Right ventricle myocardium superior (tissue), 1 donor: ENCODE measurements at places on chromosomes 7 and 10.

- no peak for DNase-seq
Measured at GRCh38 chr10:77563638-77564270, 73.9 kb downstream of the KCNMA1 start.

DNA sequence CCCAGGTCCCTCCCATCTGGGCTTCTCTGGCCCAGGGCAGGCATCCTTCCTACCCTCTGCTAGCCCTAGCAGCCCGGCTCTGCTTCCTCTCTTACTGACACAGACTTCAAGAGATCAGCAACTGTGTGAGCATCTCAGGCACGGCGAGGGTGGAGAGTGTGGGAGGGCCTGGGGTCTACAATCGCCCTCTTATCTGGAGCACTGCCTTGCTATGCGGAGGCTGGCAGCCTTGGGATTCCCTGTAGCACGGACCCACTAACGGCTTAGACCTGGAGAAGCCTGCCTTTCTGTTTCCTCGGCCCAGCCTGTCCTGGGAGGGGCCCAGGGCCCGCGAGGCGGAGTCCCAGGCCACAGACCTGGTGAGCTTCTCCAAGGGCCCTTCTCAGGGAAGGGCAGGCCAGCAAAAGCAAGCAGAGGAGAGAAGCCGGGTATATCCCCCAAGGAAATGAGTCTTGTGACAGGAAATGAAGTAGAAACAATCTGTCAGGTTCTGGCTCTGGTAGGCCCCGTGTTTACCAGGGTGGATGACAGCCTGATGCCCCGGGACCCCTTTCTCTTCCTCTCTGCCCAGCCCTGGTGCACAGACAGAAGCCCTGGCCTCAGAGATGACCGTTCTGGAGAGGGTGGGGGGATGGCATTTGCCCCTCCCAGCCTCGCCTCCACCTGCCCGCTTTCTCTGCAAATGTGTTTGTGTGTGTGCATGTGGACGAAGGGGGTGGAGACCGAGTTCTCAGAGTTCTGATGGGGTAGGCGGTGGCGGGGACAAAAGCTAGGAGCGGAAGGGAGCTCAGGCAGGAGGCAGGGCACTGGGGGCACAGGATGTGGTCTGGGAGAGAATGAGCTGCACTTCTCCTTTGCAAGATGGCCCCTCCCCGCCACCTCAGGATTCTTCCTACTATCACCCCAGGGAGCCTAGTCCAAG is 2.5 kb downstream of the LRCH4 start:
- DNase-seq = peak; percentile 80

DNA sequence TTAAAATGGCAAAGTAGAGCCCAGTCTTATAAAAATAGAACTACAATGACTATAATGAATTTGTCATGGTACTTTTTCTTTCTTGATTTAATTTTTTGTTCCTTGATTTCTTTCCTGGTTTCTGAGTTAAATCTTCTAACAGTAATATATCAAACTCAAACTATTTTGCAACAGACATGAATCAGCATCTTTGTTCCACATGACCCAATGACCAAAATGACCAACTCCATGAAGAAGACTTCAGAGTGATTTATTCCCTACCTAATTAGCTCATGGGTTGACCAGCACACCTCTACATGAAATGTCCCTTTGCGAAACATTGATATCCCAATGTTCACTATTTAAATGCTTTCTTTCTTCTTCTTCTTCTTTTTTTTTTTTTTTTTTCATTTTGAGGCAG is 30.9 kb downstream of the NMT2 start:
- no peak for DNase-seq

DNA sequence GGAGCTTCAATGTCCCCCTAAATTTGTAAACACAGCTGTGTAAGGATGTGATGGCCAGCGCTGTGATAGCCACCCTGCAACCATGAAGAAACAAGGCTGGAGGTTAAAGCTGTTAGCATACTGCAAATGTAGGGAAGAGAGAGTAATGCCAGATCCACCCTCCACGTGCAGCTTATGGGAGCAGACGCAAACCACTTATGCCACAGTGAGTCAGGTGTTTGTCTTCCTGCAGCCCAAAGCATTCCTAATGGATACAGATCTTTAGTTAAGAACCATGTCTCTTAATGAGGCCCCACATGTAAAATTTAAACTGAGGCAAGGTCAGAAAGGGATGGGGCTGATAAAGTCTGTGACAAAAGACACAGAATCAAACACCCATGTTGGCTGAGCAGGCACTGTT is 13.6 kb upstream of the MYL7 start:
- no peak for DNase-seq

GRCh38 chr10:71873582-71874211 is 22.6 kb upstream of the PSAP start:
- DNase-seq = peak; percentile 15
